NCI-H748 treated with DMSO at 0.1 percent for 48 hours (cell line): ENCODE measurements at places on chromosomes 12 and 14.

GRCh38 chr12:99966429-99966828, 18.3 kb downstream of the ANKS1B start:
- no peak for DNase-seq

- peak; percentile 36 for DNase-seq
Observed at GRCh38 chr14:77140359-77141213, 1.0 kb downstream of the ZDHHC22 start.

DNA sequence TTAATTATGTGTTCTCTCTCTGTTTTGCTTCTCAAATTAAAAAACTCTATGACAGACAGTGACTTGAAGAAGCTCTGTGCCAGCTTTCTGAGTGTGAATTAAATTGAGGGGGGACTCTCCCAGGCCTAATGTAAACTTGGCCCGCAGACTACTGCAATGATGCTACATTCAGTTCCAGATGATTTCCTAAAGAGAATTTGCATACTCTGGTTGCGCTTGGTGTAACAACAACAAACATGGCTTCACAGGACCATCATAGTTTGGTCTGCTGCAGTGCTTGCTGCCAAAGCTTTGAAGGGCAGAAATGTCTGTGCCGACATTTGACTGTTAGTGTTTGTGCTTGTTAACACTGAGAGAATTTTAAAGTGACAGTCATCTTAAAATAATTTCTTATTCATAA, 25.0 kb downstream of the CFAP54 start:
- DNase-seq, result no peak

- no peak for DNase-seq
Observed at GRCh38 chr12:5364036-5364770, 67.7 kb upstream of the NTF3 start.

DNA sequence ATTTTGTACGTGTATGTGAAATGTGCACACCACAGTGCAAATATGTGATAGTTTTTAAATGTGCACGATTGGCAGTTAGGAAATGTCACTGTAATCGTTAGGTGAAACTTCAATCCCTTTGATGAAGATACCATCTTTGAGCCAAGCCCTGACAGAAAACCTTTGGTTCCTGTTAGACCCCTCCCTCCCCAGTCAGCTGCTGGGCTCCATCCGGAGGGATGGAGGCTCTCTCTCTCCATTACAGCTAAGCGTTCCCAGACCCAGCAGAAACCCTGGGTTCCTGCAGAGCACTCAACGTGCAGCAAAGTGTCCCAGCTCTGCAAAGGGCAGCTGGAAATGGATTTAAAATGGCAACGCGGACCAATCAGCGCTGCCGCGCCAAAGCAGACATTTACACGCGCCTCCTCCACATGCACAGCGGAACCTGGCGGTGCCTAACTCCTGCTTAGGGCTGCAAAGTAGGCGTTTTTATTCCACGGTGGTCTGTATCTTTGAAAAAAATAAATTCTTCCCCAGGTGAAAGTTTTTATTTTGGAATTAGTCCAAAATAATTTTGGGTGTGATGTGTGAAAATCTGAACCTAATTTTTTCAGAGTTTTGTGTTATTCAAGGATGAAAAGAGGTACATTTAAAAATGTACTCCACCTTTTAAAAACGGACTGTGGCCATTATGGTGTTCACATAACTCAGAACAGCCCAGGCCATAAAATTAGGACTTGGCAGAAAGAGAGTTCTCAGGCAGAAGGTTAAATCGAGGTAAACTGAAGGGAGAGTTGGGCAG, 1.4 kb upstream of the HMGA2 start:
- no peak for DNase-seq

DNA sequence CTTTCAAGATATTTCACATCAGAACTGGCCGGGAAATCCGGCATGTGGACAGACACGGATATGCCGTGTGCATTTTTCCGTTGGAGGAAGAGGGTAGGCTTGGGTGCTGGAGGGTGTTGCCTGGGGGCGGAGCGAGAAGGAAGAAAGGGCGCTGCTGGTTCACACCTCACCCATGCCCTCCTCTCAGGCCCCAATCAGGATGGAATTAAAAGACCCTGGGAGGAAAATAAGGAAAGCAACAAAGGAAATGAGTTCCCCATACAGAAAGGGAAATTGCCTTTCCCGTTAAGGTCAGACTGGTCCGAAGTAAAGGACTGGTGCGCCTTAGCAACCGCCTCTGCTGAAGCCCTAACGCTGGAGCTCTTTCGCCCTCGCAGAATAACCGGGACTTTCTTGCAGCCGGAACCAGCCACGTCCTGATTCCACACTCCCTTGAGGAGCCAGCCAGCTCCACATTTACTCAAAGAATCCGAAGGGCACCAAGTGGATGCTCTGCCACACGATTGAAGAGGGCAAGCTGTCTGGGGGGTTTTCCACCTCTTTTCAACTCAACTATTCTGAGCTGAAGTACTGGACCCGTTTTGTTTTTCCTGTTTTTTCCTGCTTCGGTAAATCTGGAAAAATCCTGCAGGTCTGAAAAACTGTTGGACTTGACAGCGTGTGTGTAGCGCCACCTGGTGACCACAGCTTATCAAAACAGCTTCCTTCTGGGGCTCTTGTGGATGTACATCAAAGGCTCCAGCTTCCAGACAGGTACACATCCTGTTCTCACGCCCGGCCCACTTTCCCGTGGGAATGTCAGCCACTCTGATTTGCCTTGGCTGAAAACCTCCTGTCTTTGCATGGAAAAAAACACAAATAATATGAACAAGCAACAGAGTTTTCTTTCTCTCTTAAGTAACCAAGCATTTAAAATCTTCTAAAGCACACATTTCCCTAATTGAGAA, 37.6 kb upstream of the BCL2L14 start:
- DNase-seq, result peak; percentile 57
